Mammary epithelial cell (primary cell): ENCODE measurements at places on chromosomes 12 and 14. TPM values are rescaled to one million over a fixed set of nuclear protein-coding genes. Genes with fewer than 3 reads are reported as not detected.

The GDF3 gene
- not detected for total RNA-seq

The PRR4 gene
- total RNA-seq: 12.2 TPM

The LRIG3 gene
- 115 TPM for total RNA-seq

The RGS6 gene
- not detected in 2 replicates for total RNA-seq

The RNASE1 gene
- total RNA-seq: not detected

The KRT73 gene
- not detected in 2 replicates for total RNA-seq
